C1 segment of cervical spinal cord (tissue), 14 donors: ENCODE measurements at places on chromosomes 12 and 14.

- DNase-seq, result peak; percentile 11
These were observed 2.8 kb upstream of the BAZ2A start for GRCh38 chr12:56632701-56633467.

DNA sequence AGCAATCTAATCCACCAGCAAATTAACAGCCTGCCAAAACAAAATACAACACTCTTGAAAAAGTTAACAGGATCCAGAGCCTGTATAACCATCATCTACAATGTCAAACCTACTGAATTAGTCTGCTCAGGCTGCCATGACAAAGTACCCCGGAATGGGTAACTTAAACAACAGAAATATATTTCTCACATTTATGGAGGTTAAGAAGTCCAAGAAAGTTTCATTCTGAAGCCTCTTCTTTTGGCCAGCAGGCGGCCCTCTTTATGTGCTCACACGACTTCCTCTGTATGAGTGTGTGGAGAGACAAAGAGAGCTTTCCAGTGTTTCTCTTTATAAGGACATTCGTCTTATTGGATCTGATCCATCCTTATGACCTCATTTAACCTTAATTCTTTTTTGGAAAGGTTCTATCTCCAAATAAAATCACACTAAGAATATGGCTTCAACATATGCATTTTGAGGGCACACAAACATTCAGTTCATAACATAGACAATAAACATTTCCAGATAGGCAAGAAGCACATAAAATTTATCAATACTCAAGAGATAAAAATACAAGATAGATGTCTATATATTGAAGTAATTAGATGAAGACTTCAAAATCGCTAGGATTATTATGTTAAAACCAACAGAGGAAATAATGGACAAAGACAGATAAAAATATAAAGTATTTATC is 5.9 kb upstream of the RERG start:
- DNase-seq, result no peak

- DNase-seq, result no peak
These were observed 5.7 kb downstream of the SHMT2 start for GRCh38 chr12:57235017-57235727.

DNA sequence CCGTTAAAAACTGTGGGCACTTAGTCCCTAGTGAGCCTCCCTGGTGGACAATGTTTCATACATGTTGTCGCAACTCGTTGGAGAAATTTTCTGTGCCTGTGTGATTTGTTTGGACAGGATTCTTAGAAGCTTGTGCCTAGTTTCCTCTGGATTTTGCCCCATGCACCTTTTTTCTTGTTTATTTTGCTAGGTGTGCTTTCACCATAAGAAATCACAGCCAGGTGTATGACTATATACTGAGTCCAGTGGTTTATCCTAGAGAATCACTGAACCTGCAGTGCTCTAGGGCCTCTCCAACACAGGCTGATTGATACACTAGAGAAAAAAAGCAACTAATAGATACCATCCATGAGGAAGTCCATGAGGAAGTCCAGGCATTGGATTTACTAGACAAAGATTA is 33.1 kb upstream of the OASL start:
- DNase-seq, result no peak

DNA sequence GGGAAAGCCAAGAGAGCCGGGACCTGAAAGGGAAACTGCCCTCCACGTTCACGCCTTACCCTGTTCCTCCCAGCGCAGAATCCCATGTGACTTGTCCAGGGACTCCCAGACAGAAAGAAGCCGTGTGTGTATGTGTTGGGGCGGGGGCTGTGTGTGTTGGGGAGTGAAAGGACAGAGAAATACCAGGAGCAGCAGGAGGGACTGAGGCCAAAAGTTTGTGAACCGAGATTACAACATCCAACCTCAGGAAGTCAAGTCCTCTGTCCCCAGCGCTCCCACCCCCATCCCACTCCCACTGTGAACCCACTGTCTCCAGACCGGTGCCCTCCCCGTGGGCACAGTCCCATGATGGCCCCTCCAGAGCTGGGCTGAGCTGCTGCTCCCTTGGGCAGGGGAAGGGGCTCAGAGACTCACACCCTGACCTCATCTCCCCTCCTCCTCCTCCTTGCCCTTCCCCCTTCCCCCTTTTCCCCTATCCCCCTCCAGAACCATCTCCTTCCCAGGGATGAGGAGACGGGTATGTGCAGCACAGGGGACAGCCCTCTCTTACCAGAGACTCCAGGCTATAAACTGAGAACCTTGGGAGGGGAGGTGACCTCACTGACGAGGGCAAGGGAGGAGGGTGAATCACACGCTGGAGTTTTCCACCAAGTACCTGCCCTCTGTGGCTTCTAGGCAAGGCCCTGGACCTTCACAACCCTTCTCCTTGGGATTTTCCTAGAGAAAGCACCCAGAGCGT is at the start of gene SLC6A12:
TSS of gene SLC6A12 (minus strand) at position 155 of the 739 bp plus-strand sequence. CDS start 4,171 bp downstream, outside the sequence.
- no peak for DNase-seq

DNA sequence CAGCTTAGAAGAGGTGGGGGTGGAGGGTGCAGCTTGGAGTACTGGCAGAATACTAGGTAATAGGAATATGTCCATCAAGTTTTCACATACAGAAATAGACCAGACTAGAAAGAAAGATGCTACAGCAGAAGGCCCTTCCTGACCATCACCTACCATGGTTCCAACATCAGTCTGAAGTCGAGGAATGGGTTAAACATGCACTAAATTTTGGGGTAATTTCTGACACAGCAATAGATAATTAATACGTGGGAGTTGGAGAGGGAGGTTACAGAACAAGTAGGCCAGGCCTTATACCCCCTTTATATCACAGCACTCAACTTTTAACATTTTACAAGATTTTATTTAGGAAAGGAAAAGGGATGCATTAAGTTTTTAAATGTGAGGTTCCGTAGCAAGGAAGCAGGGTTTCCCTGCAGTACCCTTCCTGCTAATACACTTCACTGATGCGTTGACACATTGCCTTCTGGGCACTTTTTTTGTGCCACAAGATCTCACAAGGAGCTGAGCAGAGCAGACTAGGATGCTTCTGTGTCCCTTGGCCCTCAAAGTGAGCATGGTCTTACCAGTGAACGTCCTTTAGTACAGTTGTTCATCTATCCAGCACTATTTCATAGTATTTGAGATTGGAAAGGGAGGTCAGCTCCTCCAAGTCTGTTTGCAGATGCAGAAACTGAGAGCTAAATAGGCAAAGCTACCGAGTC is 50.8 kb downstream of the EID3 start:
- no peak for DNase-seq

DNA sequence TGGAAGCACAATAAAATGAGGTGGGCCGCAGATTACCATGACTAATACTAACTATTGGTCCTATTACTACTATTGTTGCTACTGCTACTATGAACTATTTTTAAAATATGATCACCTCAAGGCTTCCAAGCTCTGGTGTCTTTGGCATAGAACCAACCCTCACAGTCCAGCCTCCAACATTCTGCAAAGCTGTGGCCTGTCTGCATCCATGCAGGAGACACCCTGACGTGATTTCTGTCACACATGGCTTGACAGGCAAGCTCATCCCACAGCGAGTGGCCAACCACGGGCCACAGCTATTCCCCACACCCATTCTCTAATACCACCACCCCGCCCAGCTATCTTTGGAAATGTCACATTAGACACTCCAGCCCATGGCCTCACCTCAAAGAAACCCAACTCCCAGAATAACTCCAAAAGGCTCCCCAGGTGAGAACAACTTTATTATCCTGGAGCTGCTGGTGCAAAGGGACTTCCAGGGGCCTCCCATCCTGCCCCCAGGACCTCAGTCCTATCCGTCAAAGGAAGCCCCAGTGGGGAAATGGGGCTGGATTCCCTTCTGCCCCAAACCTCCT is 14.4 kb downstream of the ISCU start:
- DNase-seq, result no peak

GRCh38 chr14:28762955-28763326 is 3.6 kb upstream of the FOXG1 start:
- no peak for DNase-seq
